ENCODE measurements at places on chromosomes 6 and 20.

GRCh38 chr6:134166511-134167261, 114.3 kb upstream of the SLC2A12 start:
- DNase-seq: no peak

GRCh38 chr20:13418263-13419229, 197.5 kb downstream of the ISM1 start:
- DNase-seq: no peak

DNA sequence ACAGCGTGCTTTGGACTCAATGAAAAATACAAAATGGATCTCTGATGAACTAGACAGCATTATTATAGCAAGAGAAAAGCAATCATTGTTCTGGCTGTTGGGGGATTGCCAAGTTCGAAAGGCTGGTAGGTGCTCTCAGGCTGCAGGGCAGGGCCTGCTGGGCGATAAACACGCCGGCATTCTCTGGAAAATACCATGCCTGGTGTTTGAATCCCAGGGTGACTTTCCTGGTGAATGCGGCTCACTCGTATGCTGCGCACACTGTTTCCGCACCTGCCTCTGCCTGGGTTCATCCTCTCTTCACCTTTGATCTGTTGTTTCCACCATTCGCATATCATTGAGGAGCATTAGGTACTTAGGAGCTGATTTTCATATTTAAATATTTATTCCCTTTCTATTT, 37.4 kb downstream of the GCNT2 start:
- no peak for DNase-seq

GRCh38 chr6:27601668-27602254, 128.9 kb upstream of the ZNF184 start:
- no peak for DNase-seq

DNA sequence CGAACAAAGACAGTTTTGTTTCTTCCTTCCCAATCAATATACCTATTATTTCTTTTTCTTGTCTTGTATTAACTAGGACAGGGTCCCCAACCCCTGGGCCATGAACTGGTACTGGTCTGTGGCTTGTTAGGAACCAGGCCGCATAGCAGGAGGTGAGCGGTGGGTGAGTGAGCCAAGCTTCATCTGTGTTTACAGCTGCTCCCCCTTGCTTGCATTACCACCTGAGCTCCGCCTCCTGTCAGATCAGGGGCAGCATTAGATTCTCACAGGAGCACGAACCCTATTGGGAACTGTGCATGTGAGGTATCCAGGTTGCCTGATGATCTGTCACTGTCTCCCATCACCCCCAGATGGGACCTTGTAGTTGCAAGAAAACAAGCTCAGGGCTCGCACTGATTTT, 151.9 kb downstream of the CDKAL1 start:
- no peak for DNase-seq

- no peak for DNase-seq
Observed at GRCh38 chr20:25148181-25148981, 47.1 kb upstream of the ENTPD6 start.

GRCh38 chr20:53869466-53870258, 200.7 kb downstream of the BCAS1 start:
- no peak for DNase-seq

- no peak for DNase-seq
Observed at GRCh38 chr6:137894779-137895385, 27.8 kb downstream of the TNFAIP3 start.

- DNase-seq: no peak
Observed at GRCh38 chr6:41630069-41630468, 8.2 kb upstream of the MDFI start.

- no peak for DNase-seq
Observed at GRCh38 chr6:85983032-85983659, 340.5 kb upstream of the SYNCRIP start.

- no peak for DNase-seq
Observed at GRCh38 chr6:30922447-30922852, 8.4 kb downstream of the VARS2 start.

GRCh38 chr6:47650553-47651432, 47.6 kb upstream of the ADGRF4 start:
- DNase-seq: no peak

DNA sequence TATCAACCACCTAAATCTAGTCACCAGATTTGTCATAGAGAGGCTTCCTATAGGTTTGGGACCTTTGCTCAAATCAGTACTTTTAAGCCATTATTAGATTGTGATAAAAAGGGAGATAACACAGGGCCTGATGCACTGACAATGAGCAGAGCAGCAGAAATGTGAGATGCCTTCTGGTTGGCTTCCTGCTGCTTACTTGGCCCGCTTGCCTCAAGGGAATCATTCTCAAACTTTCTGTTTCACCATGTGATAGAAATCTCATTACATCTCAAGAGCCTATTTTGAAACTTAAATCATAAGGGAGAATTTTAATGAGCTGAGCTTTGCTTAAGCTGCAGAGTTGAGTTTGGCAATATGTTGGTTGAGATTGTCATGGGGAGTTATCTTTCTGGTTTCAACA, 606.0 kb downstream of the DHX35 start:
- no peak for DNase-seq

GRCh38 chr6:64750910-64751309, 956.1 kb downstream of the EYS start:
- no peak for DNase-seq

GRCh38 chr6:25312034-25312620, 33.0 kb downstream of the CARMIL1 start:
- no peak for DNase-seq

- no peak for DNase-seq
Observed at GRCh38 chr20:35541118-35541782, 628 bp upstream of the ERGIC3 start.

GRCh38 chr20:1800777-1801176, 94.4 kb upstream of the SIRPA start:
- no peak for DNase-seq

DNA sequence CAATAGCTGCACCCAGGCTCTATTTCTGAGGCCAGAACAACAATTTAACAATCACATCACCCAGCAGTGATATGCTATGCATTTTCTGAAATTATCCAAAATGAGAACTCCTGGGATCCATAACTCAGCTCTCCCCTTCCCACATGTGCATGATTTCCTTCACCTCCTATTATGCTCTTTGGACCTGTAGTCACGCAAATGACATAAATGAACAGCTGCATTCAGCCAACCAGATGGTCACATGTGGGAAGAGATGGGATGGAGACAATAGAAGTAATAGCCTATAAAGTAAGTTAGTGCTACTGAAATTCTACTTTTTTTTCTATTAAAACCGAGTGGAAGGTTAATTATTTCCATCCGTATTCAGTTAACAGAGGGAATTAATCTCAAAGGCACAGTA, 662.1 kb upstream of the ID4 start:
- DNase-seq: no peak

- DNase-seq: peak; percentile 26
Observed at GRCh38 chr20:645318-646106, 7.5 kb downstream of the SRXN1 start.

GRCh38 chr6:85118233-85118632, 331.6 kb upstream of the NT5E start:
- DNase-seq: no peak

DNA sequence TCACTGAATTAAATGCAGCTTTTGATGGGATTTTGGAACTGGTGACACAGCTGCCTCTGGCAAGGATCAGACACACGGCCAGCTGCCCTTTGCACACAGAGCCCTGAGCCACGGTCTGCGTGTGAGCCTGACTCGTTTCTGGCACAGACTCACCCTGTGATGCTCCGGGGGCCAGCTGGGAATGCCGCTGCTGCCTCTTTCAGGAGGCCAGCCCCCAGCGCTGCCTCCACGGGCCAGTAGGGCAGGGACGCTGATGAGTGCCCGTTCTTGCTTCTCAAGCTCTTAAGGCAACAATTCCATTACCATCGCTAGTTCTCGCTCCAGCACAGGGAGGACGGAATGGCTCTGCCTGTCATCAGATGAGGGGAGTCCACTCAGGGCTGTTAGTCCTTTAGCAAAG, 61.6 kb downstream of the IRF4 start:
- DNase-seq: no peak

DNA sequence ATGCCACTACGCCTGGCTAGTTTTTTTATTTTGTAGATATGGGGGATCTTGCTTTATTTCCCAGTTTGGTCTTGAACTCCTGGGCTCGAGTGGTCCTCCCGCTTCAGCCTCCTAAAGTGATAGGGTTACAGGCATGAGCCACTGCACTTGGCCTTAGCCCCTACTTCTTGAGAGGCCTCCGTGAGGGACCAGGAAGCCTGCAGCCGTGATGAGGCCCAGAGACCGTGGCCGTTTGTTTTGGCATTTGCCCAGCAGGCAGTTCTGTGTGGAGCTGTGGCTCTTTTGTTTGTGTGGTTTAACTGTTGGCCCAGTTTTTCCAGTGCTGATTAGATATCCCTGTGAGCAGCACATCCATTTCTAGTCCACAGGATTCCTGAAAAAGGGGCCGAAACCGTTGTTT, 39.8 kb downstream of the SRSF3 start:
- DNase-seq: no peak

GRCh38 chr6:154984146-154984545, 11.0 kb upstream of the TIAM2 start:
- DNase-seq: no peak

- DNase-seq: peak; percentile 18
Observed at GRCh38 chr6:85482905-85483700, 33.2 kb downstream of the NT5E start.

DNA sequence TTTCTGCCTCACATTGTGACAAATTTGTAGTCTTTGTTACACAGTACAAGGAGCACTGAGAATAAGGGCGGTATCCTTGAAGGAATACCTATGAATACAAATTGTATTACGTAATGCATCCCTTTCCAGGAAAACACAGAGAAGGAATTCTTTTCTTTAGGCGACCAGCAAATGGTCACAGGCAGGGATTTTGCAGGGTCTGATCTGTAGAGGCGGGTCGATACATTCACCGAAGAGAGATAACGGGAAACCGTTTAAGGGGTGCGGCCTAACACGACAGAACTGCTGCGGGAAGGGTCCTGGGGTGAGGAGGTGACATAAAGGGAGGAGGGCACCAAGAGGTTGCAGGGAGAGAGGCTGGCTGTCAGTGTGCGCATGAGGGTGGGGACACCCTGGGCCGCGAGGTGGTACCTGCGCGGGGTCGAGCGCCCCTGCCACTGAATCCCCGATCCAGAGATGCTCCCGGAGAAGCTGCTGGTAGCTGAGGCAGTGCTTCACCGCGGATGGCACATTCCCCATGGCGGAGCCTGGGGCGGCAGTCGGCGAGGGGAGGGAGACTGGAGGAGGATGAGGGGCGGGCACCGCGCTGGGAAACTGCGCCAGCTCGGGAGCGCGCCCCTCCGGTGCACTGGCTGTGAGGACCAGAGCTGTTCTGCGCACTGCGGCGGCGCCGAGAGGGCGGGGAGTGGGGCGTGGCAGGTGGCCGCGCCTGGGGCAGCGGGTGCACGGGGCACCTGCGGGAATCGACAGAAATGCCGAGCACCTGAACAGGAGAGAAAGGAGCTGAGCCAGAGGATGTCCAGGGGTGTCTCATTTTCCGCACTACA, at the start of gene HMGCLL1:
Gene HMGCLL1 (minus strand): TSS at position 656 of the 827 bp plus-strand sequence. CDS start 137 bp downstream, at position 519.
- DNase-seq: no peak

DNA sequence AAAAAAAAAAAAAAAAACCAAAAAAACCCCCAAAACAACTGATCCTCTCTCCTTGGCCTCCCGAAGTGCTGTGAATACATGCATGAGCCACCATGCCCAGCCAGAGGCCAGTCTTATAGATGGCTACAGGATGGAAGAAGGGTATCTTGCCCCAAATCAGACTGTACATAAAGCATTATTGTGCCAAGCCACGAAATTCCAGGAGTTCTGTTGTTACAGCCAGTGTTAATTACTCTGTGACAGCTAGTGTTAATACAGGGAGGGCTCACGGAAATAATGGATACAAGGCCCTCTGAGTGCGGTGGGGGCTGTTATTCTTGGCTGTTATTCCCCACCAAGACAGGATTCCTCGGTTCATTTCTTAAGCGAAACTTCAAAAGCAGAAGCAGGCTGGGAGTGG, 1.4 kb upstream of the CLPSL2 start:
- no peak for DNase-seq

- DNase-seq: no peak
Observed at GRCh38 chr6:134503585-134504281, 185.8 kb upstream of the SGK1 start.

GRCh38 chr6:28953039-28953584, 29.3 kb upstream of the TRIM27 start:
- DNase-seq: peak; percentile 55

- no peak for DNase-seq
Observed at GRCh38 chr6:85975957-85976356, 333.3 kb upstream of the SYNCRIP start.

GRCh38 chr6:137840252-137840651, 26.8 kb upstream of the TNFAIP3 start:
- no peak for DNase-seq

- DNase-seq: no peak
Observed at GRCh38 chr6:134850721-134851305, 99.1 kb downstream of the ALDH8A1 start.

DNA sequence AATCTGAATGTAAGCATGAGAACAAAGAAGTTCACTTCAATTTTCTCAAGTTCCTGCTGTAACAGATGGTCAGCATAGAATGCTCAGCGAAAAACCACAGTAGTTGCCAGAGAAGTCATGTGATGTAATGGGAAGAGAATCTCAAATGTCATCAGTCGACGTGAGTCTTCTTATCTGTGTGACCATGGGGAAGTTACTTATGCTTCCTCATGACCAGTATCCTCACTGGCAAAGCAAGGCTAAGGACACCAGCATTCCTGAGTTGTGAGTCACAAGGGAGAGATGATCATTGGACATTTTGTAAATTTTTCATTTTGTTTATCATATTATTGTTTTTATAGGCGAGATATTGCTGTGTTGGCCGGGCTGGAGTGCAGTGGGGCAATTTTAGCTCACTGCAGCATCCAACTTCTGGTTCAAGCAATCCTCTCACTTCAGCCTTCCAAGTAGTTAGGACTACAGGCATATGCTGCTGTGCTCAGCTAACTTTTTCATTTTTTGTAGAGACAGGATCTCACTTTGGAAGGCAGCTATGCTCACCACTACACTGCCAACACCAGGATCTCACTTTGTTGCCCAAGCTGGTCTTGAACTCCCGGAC, 21.9 kb downstream of the SGK1 start:
- DNase-seq: no peak

DNA sequence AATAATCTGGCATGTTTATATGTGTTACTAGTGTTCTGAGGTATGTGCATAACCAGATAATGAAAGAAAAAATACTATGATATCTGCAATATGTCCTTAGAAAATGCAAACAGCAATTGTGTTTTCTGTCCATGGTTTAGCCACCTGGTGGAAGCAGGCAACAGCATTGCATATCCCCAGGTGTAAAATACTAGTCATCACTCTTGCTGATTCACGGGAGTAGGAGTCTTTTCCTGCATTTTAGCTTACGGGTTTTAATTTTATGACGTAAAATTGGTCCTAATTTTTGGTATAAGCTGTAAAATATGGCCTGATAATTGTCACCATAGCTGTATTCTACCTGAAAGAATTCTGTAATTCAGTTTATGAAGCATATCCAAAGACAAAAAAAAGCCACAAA, 2.5 kb downstream of the RNF182 start:
- DNase-seq: no peak

Measured in stimulated activated CD4-positive, alpha-beta T cell treated with anti-CD3 and anti-CD28 coated beads, TNF-alpha, amount 100 ng/mL, for 1 hour (primary cell).